Kidney epithelial cell (primary cell): ENCODE measurements at places on chromosomes 13 and 19.

GRCh38 chr19:12703046-12703445 is 6.6 kb upstream of the FBXW9 start:
- no peak for DNase-seq

DNA sequence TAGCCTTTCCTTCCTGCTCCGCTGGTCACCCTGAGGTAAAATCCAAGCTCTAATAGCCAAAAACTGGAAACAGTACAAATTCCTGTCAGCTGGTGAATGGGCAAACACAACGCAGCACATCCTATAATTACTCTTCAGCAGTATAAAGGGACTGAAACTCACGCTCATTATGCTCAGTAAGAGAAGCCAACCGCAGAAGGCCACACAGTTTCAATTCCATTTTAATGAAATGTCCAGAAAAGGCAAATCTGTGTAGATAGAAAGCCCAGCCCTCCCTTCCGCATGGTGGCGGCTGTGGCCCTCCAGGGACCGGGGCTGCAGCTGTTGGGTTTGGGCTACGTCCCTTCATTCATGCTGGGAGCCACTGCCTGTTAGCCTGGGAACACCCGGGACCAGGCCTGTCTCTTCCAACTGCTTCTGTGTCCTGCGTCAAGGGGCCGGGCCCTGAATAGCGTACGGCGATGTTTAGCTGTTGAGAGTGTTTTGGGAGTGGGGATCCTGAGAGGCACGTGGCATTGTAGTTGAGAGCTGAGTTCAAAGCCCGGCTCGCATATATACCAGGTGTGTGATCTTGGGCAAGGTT is 23.5 kb downstream of the NKPD1 start:
- no peak for DNase-seq

DNA sequence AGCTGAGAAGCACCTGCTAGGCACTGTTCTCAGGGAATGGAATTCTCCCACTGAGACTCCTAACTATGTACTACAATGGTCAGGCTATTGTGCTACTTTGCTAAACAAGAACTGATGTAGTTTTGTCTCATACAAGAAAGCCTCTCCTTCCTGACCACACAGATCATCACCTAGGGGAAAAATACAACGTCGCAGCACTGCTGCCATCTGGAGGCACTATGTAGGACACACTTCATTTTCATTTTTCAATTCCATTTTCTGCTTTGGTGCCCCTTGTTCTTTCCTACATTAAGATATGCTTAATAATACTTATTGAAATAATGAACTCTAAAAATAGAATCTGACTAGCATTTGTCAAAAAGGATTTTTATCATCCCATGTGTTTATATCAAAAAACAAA is 21.1 kb downstream of the PROSER1 start:
- no peak for DNase-seq

- no peak for DNase-seq
Observed at GRCh38 chr19:3208317-3209207, 15.9 kb upstream of the CELF5 start.

GRCh38 chr19:45900738-45901431 is 1.5 kb downstream of the MYPOP start:
- no peak for DNase-seq

- no peak for DNase-seq
Observed at GRCh38 chr13:59519819-59520218, 643.9 kb downstream of the DIAPH3 start.

DNA sequence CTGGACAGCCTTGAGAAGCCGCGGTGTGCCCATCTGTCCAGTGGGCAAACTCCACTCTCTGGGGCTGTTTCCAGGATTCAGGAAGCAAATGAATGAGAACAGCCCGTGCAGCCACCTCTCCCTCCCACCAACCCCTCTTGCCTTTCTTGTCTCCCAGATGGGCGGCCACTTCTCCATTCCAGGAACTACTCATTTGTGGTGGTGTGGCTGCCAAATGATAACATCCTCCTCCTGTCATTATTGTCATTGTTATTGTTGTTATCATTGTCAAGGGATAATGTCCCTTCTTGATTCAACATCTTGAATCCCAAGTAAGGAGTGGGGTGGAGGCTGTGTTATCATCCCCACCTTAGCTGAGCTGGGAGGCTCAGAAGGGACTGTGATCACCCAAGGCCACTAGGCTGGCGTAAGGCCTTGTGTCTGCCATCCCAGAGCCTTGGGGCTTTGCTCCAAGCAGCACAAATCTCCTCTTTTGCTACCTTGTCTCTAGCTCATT is 1.6 kb downstream of the DNM2 start:
- DNase-seq = no peak

DNA sequence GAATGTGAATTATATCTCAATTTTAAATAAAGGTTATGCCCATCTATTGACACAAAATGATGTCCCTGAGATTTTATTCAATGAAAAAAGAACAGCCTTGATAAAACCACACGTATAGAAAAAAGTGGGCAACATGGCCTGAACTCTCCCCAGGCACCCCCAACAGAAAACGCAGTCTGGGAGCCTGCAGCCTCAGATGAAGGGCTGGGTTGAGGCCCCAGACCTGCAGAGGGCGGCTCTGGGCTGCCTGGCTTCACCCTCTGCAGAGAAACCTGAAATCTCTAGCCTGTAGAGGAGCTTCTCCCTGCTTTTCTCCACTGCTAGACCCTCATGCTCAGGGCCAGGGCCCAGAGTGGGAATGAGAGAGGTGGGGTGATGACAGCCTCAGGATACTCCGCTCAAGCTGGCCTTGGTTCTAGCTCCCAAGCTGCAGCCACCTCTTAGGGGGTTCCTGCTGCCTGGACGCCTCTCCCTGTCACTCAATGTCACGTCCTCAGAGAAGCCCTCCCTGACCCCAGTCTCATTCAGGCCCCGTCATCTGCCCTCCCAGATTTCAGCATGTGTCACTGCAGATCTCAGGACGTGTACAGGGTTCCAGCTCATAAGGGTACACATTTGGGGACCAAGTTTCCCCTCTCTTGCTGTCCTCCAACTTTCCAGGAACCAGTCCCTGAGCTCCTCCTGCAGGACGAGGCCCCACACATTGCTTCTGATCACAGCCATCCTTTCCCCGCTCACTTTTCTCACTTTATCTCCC is 1.8 kb downstream of the MBD3 start:
- DNase-seq = no peak

GRCh38 chr19:16749326-16749725 is 29.7 kb downstream of the NWD1 start:
- DNase-seq = no peak

DNA sequence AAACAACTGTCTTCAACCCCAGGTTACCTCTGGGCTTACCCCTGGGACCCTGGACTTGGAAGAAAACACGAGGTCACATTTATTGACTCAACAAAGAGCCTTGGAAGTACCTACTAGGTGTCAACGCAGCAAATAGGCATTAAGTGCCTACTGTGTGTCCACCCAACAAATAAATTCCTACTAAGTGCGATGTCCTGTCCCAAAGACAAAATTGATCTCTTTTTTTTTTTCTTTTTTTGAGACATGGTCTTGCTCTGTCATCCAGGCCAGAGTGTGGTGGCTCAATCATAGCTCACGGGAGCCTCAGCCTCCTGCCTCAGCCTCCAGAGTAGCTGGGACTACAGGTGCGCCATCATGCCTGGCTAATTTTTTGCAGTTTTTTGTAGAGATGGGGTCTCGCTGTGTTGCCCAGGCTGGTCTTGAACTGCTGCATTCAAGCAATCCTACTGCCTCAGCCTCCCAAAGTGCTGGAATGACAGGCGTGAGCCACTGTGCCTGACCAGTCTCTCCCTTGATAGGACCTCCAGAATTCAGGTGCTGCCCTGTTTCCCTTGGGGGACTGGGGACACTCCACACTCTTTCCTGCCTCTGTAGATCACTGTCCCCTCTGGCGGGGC is 589 bp upstream of the S1PR2 start:
- DNase-seq = no peak

DNA sequence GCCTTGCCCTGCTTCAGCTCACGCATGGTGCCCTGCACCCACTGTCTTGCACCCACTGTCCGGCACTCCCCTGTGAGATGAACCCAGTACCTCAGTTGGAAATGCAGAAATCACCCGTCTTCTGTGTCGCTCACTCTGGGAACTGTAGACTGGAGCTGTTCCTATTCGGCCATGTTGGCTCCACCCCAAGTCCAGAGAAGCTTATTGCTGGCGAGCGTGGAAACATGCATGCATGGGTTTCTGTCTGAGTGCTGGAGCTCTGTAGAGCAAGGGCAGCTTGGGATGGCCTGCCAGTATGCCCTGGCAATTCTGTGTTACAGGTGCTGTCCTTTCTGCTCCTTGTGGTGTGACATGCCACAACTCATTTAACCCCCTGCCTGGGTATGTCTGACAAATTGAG is 152.8 kb downstream of the SHISA2 start:
- DNase-seq = no peak

DNA sequence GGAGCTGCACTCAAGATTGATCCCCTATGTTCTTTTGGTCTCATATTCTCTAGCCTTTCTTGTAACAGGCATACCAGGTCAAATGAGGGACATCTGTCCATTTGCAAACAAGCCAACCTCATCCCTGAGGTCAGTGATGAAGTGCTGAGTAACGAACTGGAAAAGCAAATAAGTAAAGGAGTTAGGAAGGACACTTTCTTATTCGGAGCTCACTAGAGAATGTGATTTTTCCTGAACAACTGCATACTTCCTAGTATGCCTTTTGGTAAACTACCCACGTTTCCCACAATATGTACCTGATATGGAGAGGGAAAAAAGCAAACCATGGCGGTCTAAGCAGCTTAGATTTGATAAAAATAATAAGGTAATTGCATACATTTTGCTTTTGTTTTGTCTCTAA is 91.0 kb upstream of the MYCBP2 start:
- DNase-seq = no peak

DNA sequence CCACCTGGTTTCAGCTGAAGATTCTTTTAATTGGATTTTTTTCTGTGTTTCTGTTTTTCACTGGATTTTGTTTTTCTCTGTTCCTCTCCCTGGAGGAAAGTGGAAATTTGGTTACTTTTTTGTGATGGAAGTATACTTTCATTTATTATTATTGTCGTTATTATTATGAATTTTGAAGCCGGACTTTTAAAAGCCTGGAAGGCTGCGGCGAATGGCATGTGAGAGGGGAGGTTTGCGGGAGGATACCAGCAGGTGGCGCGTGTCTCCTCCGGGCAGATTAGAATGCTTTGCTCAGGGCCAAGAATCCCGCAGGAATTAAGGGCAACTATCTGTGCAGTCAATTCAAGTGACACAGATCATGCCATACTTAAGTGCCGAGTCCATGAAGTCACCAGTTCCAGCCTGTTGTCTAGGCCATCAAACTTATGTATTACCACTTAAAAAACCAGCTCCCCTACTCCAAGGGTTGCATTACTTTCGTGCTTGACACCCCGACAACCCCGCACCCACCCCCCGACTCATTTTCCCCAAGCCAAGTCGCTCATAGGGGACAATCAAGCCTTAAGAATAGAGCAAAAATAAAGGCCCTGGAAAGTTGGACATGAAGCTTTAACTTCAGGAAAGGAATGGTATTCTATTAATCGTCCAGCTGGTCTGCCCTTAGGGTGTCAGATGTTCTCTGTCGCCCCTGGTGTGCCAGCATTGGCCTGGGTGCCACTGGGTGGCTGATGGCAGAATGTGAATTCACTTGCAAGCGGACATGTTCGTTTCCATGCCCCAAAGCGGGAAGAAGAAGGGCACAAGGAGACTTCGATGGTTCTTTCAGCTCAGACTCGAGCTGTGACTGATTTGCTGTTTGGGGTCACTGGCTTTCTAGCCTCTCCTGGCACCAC is 1.3 kb upstream of the LRCH1 start:
- no peak for DNase-seq

- no peak for DNase-seq
Observed at GRCh38 chr13:35485424-35485823, 8.9 kb upstream of the MAB21L1 start.

GRCh38 chr13:27956576-27957300 is 12.4 kb downstream of the CDX2 start:
- DNase-seq = no peak

DNA sequence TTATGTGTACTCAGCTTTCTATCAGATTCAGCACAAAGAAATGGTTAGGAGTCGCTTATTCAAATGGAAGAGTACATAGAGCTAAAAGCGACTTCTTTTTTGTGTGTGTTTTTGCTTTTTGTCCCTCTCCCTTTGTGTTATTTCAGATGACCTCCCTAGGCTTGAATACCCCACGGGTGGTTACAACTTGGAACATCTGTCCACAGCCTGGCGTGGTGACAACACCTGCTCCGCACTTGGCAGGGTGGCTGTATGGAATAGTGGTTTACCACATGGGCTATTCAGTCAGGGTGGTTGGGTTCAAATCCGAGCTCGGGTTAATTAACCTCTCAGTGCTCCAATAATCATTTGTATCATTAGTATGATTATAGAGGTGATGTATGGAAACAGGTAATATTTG is 151.6 kb upstream of the FREM2 start:
- no peak for DNase-seq

GRCh38 chr19:10122045-10122444 is 2.3 kb upstream of the EIF3G start:
- no peak for DNase-seq
